ENCODE measurements at places on chromosomes 2 and 18.

GRCh38 chr2:200794143-200794542, 17.6 kb upstream of the BZW1 start:
- DNase-seq = no peak

DNA sequence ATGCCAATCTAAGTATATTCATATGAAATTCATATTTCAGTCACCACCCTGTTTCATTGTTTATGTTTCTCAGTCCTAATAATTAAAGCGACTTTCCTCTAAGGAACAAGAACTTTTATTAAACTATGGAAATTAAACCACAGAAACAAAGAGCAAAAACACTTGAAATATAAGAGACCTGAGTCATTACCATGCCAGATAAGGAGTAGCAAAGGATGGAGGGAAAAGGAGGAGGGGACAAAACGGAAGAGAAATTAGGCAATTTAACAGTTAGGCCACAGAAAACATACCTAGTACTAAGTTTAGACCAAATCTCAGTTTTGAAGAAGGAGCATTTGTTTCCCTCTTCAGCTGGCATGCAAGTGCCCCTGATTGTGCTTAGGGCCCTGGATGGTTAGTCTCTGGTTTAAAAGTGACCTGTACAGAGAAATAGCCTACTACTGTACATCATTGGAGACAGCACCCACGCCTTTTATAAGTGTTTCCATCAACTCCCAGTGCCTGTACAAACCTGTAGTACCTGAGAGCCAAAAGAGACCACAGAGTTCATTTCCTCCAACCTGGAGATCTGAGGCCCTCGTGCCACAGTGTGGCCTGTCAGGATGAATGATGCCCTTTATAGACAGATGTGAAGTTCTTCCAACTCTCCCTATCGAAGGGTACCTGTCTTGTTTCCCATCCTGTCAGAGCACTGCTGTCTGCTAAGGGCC, 74.5 kb downstream of the SPATS2L start:
- DNase-seq = no peak

DNA sequence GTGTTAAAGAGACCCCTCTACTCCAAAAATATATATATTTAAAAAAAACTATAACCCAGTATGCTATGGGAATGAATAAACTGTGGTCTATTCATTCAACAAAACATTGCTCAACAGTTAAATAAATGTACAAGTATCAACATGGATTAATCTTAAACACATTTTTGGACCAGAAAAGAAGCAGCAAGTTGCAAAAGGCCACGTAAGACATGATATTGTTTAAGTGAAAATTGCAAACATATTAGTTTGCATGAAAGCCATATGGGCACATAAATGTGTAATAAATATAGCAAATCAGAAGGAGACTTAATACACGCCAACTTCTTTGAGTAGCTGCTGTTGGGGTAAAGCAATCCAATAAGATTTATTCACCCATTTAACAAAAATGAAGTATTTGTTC, 321.5 kb downstream of the FBXO15 start:
- DNase-seq = no peak

- no peak for DNase-seq
Measured at GRCh38 chr2:146821836-146822316, 1023.0 kb upstream of the ACVR2A start.

DNA sequence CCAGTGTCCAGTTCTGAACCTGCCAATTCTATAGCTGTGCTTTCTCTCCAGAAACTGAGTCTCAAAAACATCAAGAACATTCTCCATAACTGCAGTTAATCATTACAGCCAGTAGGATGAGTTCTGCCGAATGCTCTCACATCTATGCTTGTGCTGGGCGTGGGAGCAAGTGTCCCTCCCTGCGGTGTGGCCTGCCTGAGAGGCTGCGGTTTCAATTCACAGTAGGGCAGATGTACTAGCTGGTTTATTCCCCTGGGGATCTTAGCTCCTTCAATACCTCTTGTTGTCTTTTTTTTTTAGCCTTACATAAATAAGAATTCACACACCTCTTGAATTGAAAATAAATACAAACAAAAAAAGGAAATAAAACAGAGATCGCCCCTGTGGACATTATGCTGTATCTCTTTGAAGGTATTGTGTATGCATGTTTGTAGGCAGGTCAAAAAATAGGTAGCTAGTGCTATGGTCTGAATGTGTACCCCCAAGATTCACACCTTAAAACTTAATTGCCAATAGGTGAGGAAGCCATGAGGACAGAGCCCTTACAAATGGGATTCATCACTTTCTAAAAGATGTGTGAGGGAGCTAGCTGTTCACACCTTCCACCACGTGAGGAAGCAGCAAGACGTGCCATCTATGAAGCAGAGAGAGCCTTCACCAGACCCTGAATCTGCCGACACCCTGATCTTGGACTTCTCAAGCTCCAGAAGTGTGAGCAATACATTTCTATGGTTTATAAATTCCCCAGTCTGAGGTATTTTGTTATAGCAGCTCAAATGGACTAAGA, 74.3 kb downstream of the BCL2L11 start:
- DNase-seq = no peak

GRCh38 chr18:79911344-79912270, 39.8 kb downstream of the SLC66A2 start:
- no peak for DNase-seq

- no peak for DNase-seq
Measured at GRCh38 chr18:49645841-49646351, 84.0 kb downstream of the LIPG start.

- DNase-seq = no peak
Measured at GRCh38 chr2:166972002-166972401, 83.7 kb downstream of the XIRP2 start.

- DNase-seq = no peak
Measured at GRCh38 chr2:202034249-202035088, 814 bp downstream of the FZD7 start.

DNA sequence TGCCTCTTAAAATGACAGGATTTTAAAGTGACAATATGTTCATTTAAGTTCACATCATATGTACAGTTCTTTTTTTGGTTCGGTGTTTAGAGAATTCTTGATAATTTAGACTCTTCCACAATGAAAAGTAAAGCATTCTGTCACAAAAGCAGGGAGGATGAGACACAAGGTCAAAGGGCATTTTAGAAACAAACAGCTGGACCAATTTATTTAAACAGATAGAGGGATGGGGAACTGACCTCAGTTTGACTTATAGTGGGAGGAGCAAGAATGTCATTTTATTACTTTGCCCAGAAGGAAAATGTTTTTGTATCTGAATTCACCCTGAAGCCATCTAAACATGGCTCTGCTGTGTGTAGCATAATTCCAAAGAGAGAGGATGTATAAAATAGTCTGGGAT, 128.5 kb downstream of the MEIS1 start:
- no peak for DNase-seq

GRCh38 chr2:111923276-111923804, 24.9 kb downstream of the MERTK start:
- no peak for DNase-seq

DNA sequence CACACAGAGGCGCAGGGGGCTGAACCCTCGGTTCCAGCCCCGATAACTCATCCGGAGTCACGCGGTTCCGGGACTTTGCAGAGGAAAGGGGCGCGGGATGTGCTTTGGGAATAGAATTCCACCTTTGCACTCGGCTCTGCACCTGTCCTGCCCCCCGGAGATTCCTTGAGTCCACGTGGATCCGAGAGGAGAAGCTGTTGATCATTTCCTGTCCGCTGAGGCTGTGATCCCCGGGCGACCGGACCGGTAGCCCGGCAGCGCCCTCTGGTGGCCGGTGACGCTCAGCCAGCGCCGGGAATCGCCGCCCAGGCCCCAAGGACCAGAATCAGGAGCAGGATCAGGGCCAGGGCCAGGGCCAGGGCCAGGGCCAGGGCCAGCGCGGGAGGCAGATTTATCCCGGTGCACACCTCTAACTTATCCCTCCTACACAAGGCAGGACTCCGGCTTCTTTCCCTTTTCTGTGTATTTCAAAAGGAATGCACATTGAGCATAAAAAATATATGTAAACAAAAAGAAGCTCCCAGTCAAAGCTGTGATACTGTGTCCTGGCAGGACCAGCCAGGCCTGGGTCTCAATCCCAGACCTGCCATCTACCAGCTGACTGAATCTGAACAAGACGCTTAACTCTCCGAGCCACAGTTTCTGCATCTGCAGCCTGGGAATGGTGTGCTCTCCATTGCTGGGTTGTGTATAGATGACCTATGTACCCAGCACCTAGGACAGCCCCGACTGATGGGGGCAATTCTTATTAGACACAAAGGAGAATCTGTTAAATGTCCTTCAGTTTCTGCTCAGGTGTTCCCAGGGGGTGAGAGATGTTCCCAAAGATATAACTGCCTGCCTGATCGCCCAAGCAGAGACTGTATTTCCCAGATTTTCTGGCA, 8.5 kb upstream of the SPATA3 start:
- no peak for DNase-seq

DNA sequence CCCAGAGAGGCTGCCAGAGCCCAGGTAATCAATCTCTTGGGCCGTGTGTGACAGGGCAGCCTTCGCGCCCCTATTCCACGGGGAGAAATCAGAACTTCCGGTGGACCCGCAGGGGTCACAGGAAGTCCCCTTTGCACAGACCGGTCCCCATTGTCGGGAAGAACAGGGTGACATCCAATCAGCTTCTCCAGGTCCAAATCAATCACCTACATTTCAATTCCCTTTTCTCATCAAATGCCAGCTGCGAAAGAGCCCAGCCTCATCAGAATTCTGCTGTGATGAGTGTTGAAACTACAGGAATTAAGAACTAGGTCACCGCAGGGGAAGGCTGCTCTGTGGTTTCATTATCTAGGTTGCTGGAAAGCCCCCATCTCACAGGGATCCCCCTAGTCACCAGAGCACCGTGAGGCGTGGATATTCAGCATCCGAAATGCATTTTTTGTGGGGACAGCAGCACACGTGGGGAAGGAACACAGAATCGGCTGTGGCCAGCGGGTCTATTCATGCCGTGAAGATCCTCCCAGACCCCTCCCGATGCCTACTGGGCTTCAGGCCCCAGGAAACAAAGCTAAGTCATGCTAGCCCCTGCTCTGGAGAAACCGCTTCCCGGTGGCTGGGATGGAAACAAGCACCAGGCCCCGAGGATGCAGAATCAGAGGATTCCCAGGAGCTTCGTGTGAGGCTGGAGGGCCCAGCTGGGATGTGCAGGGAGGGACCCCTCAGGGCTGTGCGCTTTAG, 193.7 kb upstream of the ID2 start:
- no peak for DNase-seq

DNA sequence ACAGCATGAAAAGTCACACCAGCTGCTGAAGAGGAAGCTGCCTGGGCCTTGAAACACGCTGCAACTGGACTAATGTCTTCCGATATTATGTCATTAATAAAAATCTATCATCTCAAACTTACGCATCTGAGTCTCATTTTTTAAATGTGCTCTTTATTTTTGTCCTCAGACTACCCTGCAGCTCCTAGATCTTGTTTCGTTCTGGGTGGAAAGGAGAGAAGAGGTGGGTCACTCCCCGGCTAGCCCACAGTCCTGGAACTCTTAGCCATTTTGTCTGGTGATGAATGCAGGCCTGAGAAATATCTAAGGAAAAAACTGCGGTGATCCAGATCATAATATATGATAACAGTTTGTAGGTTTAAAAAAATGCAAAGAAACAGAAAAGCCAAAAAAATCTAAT, 73.3 kb downstream of the TXNL1 start:
- no peak for DNase-seq

GRCh38 chr2:86221066-86221684, 21.9 kb downstream of the MRPL35 start:
- no peak for DNase-seq

- DNase-seq = no peak
Measured at GRCh38 chr2:203748331-203749126, 42.1 kb downstream of the CD28 start.

DNA sequence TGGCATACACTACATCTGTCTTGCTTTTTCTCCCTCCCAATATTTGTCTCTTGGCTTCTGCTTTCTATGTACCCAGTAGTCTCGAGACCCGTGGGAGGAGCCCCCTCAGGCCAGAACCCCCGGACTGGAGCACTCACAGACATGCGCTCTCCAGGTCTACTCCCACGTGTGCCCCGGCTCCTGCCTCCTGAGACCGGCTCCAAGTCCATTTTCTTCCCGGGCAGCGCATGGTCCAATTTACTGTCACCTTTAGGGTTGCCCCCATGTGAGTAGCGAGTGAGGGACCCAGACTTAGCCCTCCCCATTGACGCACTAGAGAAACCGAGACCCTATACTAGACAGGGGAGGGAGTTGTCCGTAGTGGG, 11.8 kb upstream of the TEX51 start:
- DNase-seq = no peak

GRCh38 chr2:156309167-156309566, 23.4 kb downstream of the NR4A2 start:
- no peak for DNase-seq

DNA sequence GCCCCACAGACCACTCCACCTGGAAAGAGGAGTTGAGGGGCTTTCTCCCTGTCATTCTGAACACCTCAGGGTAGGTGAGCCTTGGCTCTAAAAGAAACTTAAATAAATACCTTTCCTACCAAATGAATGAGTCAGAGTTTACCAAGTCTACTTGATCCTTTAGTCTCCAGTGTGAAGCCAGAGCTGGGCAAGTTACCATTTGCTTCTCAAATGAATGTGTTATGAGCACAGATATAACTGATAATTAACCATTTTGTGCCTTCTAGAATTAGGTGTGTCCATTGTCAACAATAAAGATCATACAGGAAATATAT, 347.7 kb downstream of the KIAA1328 start:
- no peak for DNase-seq

DNA sequence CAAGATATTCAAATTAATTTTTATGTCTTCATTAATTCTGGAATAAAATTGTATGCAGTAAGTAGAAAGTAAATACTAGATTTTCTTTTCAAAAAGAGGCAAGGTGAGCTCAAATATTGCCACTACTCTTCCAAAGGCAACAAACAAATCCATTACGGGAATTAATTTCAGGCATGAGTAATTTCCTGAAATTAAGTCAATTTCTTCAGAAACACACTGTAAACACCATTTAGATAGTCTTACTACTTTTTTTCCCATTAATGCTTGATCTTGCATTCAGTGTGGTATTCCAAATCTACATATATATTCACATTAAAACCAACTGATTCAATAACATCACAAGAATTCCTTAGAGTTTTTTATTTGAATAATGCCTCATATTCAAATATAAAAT, 1274.0 kb upstream of the CRIM1 start:
- DNase-seq = no peak

GRCh38 chr2:211133766-211134165, 577.4 kb downstream of the CPS1 start:
- no peak for DNase-seq

GRCh38 chr2:40511661-40512213, 59.8 kb upstream of the SLC8A1 start:
- no peak for DNase-seq

GRCh38 chr2:161384864-161385263, 31.2 kb upstream of the TBR1 start:
- DNase-seq = no peak

GRCh38 chr2:42834161-42834560, 41.8 kb upstream of the HAAO start:
- no peak for DNase-seq

GRCh38 chr2:43105586-43106558, 120.5 kb downstream of the ZFP36L2 start:
- DNase-seq = no peak

Data from cortex of kidney (tissue), 1 donor.